Endodermal cell (in vitro differentiated cells): ENCODE measurements at places on chromosomes 13 and 19. TPM values are rescaled to one million over a fixed set of nuclear protein-coding genes. Genes with fewer than 3 reads are reported as not detected.

DNA sequence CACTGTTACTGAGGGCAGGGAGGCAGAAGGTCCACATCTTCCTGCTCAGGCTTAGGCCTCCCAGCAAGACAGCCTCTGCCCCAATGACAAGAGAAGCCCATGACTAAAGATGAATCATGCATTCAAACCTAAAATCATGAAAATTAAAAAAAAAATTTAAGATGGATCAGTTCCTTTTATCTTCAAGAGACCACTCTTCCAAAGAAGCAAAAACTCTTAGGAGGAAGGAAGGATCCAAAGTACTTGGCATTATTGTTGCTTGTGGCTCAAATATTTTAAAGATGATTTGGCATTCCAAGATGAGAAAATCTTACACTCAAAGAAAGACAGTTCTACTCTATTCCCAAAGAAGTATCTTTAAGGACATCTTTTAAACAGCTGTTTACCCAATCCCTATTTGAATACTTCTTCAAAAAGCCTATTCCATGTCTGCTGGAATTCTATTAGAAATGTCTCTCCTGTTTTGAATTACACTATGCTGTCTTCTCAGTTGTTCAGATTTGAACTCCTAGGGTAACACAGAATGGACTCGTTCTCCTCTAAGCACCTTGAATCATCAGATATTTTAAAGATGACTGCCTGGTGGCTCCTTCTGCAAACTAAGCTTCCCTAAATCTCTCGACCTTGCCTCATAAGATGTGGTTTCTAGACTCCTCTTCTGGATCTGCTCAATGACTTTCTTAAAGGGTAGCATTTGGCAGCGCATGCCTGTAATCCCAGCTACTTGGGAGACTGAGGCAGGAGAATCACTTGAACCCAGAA, 7.0 kb downstream of the SERP2 start:
- no peaks in the 10 kb centered on the region for H3K27me3 ChIP-seq
- no peak overlapping the region for H3K27ac ChIP-seq
- H3K4me3 ChIP-seq = no peak overlapping the region
- peaks cover 4% of the 10 kb centered on the region for H3K4me1 ChIP-seq
- no peaks in the 10 kb centered on the region for H3K36me3 ChIP-seq

DNA sequence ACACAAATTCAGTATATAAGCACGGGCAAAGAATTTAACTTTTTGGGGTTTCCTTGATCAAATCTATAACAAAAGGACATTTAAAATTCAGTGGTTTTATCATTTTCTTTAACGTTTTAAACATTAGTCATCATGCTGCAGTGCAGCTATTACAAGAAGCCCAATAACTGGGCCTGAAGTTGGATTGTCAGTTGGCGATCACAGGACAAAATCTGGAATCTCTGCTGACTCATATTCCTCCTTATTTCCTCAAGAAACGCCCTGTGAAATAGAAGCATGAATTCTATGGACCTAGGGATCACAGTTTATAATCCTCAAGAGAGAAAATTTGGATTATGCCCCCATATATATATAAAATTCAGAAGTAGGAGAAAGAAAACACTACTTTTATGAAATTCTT, 971.6 kb upstream of the MIR17HG start:
- no peak overlapping the region for H3K4me3 ChIP-seq
- DNase-seq = no peak
- no peaks in the 10 kb centered on the region for H3K4me1 ChIP-seq
- no peaks in the 10 kb centered on the region for H3K27me3 ChIP-seq

DNA sequence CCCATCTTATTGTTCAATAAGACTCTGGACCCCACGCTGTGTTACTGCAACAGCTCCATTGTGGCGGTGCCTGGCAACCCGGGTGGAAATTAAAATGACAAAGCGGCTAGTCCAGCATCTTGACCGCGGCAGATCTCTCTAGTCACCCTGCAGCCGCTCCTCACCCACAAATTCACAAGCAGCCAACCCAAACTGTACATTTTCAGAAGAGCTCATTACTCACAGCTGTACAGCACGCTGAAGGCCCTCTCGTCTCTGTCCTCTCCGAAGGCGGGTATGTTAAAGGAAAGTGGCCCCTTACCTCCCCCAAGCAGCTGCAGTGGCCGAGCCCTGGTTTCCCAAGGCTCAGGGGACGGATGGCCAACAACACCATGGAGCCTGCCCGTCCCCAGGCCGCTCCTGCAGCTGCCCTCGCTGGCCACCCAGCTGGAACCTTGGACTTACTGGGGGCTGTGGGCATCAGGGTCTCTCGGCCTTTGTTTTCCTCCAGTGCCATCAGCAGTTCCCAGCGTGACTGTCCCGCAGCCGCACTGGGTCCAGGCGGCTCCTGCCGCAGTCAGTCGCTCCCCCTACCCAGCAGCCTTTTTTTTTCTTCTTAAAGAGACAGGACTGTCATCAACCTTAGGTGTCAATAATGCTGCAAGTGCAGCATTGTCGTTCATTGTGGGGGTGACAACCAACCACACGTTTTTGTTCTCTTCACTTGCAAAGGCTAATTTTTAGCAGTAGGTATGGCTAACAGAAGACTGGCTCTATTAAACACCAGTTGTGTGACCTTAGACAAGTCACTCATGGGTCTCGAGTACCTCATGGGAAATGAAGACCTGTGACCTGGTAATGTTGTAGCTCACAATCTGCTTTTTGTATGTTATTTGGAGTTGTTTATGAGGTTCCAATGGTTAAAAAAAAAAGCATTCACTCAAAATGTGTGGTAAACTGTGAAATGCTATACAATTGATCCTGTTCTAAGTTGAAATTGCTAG, at the start of gene SACS:
Gene SACS (minus strand): TSS at position 532 of the 983 bp plus-strand sequence. CDS start 22,463 bp downstream, outside the sequence.
- H3K4me3 ChIP-seq = peak within 1 kb of the TSS; percentile 89
- no peaks in the 10 kb centered on the region for H3K36me3 ChIP-seq
- DNase-seq = peak; percentile 94
- H3K4me1 ChIP-seq = no peaks in the 10 kb centered on the region
- H3K27me3 ChIP-seq = no peaks in the 10 kb centered on the region

DNA sequence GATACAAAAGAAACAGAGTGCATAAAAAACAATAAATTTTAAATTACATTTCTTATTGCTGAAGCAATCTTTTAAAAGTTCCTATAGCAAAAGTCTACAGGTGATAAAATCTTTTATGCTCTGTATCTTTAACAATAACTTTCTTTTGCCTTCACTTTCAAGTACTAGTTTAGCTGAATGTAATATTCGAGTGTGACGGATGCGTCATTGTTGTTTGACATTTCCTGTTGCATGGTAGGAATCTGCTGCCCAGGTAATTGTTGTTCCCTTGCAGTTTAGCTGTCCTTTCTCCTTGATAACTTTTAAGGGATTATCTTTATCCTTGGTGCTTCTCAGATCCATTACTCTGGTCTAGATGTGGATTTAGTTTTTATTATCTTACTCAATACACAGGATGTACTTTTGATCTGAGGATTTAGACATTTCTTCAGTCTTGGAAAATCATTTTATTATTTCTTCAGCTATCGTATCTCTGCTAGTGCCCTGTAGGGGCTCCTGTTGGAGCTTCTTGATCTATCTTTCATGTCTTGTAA, 2.1 kb upstream of the CPB2 start:
- no peaks in the 10 kb centered on the region for H3K4me1 ChIP-seq
- DNase-seq = no peak
- H3K36me3 ChIP-seq = no peaks in the 10 kb centered on the region
- H3K27me3 ChIP-seq = no peaks in the 10 kb centered on the region

The ZNF709 gene
- total RNA-seq = 7.3 to 10.5 TPM (median 7.4 TPM) in 3 replicates

The ATP4B gene
- not detected in 3 replicates for total RNA-seq

The NLRP9 gene
- total RNA-seq = not detected in 2 replicates

The CPAMD8 gene
- total RNA-seq = 14.9 to 19.7 TPM (median 16.7 TPM) in 3 replicates
